ENCODE measurements at places on chromosomes 13 and 19. TPM values are rescaled to one million over a fixed set of nuclear protein-coding genes. Genes with fewer than 3 reads are reported as not detected.

TMEM190 gene
- total RNA-seq: not detected

LILRA1 gene
- total RNA-seq: 1.8 TPM

ZNF737 gene
- 16.0 TPM for total RNA-seq

FEM1A gene
- total RNA-seq: 14.2 TPM

KCNJ14 gene
- total RNA-seq: 0.61 TPM

HCN2 gene
- 0.38 TPM for total RNA-seq

HPN gene
- 16.8 TPM for total RNA-seq

TMC4 gene
- 74.0 TPM for total RNA-seq

ZNF30 gene
- 4.3 TPM for total RNA-seq

CEBPA gene
- total RNA-seq: 43.4 TPM

DNA sequence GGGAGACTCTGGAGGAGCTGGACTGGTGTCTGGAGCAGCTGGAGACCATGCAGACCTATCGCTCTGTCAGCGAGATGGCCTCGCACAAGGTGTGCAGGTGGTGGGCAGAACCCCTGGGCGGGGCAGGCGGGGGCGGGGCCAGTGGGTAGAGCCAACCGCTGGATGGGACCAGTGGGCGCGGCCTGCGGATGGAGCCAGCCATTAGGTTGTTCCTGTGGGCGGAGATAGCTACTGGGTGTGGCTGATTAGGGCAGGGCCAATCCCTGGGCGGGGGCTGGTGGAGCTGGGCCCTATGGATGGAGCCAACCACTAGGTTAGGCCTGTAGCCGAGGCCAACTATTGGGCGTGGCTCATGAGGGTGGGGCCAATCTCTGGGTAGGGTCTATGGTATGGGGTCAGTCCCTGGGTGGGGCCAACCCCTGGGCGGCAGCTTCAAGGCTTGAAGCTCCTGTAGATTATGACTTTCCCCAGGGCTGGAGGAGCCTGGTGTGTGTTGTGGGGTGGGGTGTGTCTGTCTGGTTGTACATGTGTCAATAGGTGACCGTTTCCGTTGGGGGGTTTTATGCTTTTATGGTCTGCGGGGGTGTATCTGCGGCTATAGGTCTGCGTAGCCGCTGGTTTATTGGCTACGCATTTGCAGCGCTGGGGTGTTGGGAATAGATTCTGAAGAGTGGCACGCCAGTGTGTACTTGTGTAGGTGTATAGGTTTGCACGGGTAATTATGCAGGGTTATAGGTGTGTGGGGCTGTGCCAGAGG, 30.7 kb downstream of the PDE4A start:
- DNase-seq: no peak

DNA sequence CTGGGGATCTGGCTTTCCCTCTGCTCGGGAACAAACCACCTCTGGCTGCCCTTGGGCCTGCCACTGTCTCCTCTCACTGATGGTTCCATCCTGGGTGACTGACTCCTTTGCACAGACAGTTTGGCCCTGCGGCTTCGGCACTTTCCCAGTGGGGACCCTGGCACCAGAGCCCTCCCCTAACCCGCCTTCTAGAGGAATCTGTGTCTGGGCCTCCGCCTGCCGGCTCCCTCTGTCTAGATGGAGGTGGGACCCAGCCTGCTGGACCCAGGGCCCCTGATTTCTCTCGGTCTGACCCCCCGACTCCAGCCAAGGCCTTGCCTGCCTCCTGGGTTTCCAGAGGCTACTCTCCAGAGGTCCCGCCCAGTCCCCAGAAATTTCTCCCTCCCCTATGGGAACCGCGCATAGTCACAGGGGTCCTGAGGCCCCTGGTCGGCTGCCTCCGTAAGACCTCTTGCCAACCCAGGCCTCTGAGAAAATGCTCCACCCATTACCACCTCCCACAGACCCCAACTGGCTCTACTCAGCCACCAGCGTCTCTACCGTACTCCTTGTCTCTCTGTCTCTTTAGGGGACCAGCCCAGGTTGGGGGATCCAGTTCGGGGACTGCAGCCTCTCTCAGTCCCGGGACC, 2.7 kb downstream of the CCDC106 start:
- no peak for DNase-seq

DNA sequence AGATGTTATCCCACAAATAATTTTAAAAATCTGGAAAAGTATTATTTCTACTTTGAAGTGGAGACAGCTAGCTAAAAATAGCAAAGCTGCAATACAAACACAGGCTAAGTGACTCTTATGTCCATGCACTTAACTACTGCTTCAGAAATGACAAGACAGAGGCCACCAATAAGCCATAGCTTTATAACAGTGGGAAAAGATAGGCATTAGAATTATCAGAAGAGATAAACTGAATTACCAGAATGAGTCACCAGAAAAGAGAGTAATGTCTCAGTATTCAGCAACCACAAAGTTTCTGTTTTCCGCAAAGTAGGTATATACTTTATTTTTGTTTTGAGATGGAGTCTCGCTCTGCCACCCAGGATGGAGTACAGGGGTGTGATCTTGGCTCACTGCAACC, 17.1 kb downstream of the CLN5 start:
- no peak for DNase-seq

DNA sequence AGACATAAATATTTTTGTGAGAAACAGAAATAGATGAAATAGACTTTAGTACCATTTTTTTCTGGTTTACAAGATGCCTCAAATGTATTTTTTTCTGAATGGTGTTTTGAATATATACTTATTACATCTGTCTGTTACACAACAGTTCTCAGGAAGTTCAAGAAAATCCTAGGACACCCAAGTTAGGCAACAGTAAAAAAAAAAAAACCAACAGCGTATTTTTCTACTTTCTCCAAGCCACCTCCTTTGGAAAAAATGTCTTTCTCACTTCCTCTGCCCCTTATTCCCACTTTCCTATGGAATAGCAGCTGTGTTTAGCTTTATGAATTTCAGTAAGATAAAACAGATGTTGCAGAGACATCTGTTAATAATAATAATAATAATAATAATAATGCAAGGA, 489.6 kb upstream of the KLF12 start:
- no peak for DNase-seq

- no peak for DNase-seq
Measured at GRCh38 chr13:110447801-110448200, 113.7 kb downstream of the RAB20 start.

DNA sequence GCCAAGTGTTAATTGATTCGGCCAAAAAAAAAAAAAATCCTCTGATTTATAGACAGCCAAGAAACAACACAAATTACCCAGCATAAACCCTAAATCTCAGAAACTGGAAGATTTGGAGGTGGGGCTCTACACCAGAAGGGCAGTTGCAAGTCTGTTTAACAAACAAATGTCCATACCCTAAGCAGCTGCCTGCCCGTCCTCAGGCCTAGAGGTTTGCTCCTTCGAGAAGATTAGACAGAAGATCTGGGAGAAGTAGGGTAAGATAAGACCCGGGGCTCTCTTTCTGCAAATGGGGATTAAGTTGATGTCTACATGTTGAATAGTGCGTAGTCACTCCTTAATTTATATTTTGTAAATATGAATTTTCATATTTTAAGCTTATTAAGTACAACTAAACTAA, 3.4 kb upstream of the N4BP2L1 start:
- no peak for DNase-seq

- DNase-seq: no peak
Measured at GRCh38 chr19:8416796-8417195, 3.7 kb downstream of the MARCHF2 start.

GRCh38 chr13:112885782-112886268, 83.2 kb upstream of the MCF2L start:
- DNase-seq: peak; percentile 78

DNA sequence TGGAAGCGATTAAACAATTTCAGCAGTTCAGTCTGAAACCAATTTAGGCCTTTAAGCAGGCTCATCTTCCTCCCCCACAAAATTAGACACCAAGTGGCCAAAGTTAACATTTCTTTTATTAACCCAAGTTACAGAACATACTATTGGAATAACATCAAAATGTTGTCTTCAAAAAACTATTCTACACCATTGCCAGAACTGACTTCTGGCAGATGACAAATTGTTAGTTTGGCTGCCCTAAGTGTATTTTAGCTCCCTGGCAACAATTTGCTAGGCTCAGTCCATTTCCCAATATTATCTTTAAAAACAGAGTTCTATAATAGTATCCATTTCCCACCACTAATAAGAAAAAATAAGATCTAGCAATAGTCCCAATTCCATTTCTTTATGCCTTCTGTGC, 107.8 kb downstream of the SGCG start:
- DNase-seq: no peak

GRCh38 chr19:49595819-49596404, 4.9 kb downstream of the PRR12 start:
- DNase-seq: peak; percentile 71

- no peak for DNase-seq
Measured at GRCh38 chr13:99374169-99374991, 67.2 kb upstream of the GPR183 start.

DNA sequence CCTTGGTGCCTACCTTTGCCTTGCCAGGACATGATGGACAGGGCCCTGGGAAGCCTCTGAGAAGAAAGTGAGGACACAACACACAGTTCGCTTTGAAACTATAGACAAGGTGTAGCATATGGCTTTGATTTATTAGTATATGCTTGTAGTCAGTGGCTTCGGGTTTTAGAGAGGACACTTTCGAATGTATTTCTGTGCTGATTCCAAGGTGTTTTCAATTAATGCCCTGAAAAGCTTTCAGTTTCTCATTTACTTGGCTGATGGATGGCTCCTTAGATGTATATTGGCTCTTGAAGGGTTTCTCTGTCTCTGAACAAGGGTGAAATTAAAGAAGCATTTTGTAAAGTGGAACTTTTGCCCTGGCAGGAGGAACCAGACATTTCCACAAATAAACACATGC, 106.9 kb downstream of the POSTN start:
- DNase-seq: no peak

- no peak for DNase-seq
Measured at GRCh38 chr13:100608906-100609305, 20.3 kb upstream of the GGACT start.

- DNase-seq: no peak
Measured at GRCh38 chr13:114226088-114226487, 8.6 kb upstream of the CDC16 start.

- DNase-seq: no peak
Measured at GRCh38 chr13:34951528-34951927, 9.5 kb downstream of the NBEA start.

GRCh38 chr19:47344425-47344824, 4.7 kb upstream of the DHX34 start:
- no peak for DNase-seq

- DNase-seq: no peak
Measured at GRCh38 chr13:67152085-67152484, 78.1 kb downstream of the PCDH9 start.

GRCh38 chr13:82803341-82803740, 1078.9 kb downstream of the SLITRK1 start:
- DNase-seq: no peak

- DNase-seq: no peak
Measured at GRCh38 chr13:69324090-69324886, 783.3 kb upstream of the ATXN8OS start.

GRCh38 chr13:66864627-66865026, 365.5 kb downstream of the PCDH9 start:
- no peak for DNase-seq

GRCh38 chr13:45696610-45697226, 5.4 kb upstream of the CBY2 start:
- DNase-seq: no peak

DNA sequence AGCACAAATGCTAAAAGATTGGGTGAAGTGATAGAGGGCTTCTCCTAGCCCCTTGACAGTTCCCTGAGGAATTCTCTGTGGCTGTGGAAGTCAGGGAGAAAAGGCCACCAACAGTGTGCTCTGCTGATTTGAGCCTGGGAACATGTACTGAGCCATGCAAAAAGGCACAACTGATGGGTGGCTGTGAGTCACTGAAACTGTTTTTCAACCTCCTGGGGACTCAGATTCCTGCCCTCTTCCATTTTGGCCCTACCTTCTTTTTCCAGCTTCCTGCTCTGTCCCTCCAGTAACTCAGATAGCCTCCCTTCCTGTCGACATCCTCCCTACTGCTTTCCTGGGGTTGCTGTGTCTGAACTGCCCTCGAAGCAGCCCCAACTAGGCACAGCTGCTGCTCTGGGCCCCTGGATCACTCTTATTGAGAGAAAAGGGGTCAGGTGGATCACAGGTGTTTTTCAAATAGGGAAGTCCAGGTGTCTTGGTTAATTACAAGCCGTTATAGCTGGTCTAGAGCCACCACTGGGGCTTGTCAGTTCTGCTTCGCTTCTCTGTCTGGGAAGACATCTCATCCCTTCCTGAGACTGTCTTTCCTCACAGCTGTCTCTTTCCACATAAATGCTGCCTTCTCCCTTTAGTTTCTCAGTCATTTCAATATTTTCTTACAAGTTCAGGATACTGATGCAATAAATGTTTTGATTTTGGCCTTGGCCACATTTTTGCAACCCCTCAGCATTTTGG, 13.7 kb downstream of the FAM124A start:
- DNase-seq: no peak

- peak; percentile 50 for DNase-seq
Measured at GRCh38 chr19:8638078-8638619, 7.7 kb downstream of the NFILZ start.

- no peak for DNase-seq
Measured at GRCh38 chr13:109998684-109999533, 212.5 kb upstream of the IRS2 start.

DNA sequence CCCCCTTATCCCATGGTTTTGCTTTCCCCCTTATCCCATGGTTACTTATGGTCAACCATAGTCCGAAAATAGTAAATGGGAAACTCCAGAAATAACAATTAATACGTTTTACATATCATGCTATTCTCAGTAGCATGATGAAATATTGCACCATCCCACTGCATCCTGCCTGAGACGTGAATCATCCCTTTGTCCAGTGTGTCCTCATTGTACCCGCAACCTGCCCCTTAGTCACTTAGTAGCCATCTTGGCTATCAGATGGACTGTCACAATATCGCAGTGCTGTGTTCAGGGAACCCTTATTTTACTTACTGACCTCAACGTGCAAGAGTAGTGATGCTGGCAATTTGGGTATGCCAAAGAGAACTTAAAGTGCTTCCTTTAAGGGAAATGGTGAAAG, 10.5 kb upstream of the NBEA start:
- DNase-seq: no peak

DNA sequence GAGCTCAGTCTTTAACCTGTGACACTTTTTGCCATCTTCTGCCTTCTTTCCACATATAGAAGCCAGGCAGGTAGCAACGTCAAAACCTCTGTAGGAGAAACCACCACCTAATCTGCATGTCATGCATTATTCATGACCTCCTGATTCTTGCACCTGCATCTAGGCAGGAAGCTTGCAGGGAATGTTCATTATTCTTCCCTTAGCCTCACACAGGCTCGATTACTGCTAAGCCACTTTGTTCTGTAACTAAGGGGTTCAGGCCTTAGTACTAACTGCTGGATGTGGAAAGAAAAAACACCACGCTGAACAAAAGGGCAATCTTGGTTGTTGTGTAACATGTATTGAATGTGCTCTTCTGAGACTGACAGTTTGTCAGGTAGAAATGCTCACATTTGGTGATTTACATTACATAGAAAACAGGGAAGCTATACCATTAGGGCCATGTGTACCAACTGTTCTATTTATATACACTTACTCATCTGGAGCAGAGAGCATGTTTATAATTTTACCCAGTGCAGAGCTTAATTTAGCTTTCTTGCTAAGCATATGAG, 366.9 kb downstream of the KLF12 start:
- no peak for DNase-seq
